ENCODE measurements at places on chromosomes 12 and 14.
A peak's percentile ranks its signal among the peaks of the same experiment; 100 is the strongest.

DNA sequence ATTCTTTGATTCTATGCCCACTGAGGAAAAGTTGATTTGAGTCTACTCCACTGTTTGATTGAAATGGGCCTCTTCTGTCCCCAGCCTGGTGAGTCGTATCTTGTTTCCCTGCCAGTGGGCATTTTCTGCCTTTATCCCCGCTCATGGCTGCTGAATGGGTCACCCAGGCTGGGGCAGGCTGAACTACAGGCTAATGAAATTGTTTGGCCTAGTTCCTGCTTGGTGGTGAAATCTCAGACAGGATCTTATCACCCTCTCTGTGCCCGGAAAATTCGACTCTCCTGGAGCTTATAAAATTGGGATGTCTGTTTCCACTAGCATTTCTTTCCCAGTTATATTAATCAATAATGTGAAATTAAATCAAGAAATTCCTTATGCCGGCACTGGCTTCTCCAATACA lies 65.0 kb downstream of the CHST11 start:
- no peak for DNase-seq

DNA sequence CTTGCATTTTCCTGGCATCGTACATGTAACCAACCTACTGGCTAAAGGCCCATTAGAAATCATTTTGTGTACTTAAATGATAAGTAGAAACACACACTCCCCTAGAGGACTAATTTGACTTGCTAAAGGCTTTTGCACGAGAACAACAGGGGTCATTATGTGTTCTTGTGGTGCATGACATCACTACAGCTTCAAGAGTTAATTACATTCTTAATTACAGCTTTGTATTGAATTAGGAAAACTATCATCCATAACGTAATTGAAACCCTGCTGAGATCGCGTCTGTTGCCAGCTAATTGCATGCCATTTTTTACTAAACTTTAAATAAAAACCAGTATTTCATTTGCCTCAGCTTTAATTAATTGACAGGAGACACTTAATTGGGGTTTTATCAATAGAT lies 51.4 kb downstream of the TMEM132C start:
- DNase-seq = no peak

- no peak for DNase-seq
Observed at GRCh38 chr14:95541346-95541745, 6.5 kb downstream of the GLRX5 start.

DNA sequence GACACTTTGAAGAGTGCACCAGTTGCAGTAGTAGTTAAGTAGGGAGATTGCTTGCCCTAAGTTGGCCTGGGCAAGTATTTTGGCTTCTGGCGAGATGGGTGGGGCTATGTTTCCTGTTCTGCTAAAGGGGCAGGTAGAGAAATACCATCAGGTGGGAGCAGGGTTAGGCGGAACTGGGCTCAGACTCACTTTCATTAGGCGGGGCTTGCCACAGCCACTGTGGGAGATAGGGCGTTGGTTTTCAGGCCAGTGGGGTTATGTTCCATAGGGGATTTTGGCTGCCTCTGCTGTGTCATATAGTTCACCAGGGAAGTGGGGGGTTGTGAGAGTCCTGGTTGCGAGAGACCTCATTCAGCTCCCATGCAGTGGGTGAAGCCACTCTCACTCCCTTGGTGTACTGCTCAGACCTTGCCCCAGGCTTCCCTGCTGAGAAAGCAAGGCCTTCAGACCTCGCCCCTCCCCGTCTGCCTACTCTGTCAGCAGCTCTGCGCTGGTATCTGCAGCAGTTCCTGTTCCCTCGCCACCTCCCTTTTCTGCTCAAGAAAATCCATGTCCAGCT lies 43.3 kb downstream of the AEBP2 start:
- DNase-seq = peak; percentile 87

- DNase-seq = no peak
Observed at GRCh38 chr12:124684496-124684895, 117.1 kb upstream of the NCOR2 start.

GRCh38 chr12:130783110-130783715 lies 55.8 kb downstream of the STX2 start:
- DNase-seq = no peak

DNA sequence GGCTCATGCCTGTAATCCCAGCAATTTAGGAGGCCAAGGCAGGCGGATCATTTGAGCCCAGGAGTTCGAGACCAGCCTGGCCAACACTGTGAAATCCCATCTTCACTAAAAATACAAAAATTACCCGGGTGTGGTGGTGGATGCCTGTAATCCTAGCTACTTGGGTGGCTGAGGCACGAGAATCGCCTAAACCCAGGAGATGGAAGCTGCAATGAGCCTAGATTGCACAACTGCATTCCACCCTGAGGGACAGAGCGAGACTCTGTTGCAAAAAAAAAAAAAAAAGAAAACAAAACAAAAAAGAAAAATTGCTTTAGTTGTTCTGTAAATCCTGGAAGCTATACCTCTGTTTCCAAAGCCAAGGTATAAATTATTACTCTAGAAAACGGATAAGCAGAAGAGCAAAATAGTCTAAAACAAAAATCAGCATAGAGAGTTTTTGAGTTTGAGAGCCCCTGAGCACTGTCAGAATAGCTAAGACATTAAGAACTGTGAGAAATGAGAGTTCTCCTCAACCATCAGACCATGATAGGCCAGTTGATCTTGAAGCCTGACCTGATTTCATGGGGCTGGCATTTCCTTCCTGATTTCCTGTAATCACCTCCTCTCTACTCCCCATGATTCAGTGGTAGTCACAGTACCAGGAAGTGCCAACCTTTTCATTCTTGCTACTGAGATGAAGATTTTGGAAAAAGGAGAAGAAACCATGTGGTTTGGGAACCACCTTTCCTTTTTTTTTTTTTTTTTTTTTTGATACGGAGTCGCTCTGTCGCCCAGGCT lies 31.7 kb downstream of the ATP2A2 start:
- DNase-seq = peak; percentile 9

GRCh38 chr14:70148911-70149595 lies 39.7 kb downstream of the SLC8A3 start:
- no peak for DNase-seq

DNA sequence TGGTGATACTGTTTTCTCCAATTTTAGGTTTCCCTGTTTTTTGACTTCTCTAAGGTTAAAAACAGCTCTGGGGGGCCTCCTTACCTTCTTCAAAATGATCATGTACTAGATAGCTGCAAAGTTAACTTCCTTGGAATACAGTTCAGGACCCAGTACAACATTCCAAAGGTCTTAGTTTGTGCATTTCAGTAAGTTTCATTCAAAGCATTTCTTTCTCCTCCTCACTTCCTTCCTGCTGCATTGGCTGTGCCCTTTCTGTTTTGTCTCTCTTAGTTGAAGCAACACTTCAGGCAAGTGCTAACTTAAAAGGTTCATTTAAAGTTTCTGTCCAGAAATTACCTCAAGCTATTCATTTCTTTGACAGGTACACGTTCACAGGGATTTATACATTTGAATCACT lies 95.7 kb downstream of the SCN8A start:
- DNase-seq = no peak

- peak; percentile 94 for DNase-seq
Observed at GRCh38 chr12:14769969-14770495, 33.2 kb downstream of the WBP11 start.

Measured in activated CD8-positive, alpha-beta T cell treated with anti-CD3 and anti-CD28 coated beads for 36 hours (primary cell).